Stimulated activated CD8-positive, alpha-beta memory T cell treated with anti-CD3 and anti-CD28 coated beads, Interleukin-15, amount 100 ng/mL, for 24 hours (primary cell): ENCODE measurements at places on chromosomes 12 and 14.
A peak's percentile ranks its signal among the peaks of the same experiment; 100 is the strongest.

GRCh38 chr14:33962016-33962415 is 11.1 kb upstream of the EGLN3 start:
- no peak for DNase-seq

- no peak for DNase-seq
Measured at GRCh38 chr14:78007160-78007559, 163.0 kb upstream of the NRXN3 start.

- DNase-seq: no peak
Measured at GRCh38 chr12:114671443-114672411, 12.2 kb downstream of the TBX3 start.

DNA sequence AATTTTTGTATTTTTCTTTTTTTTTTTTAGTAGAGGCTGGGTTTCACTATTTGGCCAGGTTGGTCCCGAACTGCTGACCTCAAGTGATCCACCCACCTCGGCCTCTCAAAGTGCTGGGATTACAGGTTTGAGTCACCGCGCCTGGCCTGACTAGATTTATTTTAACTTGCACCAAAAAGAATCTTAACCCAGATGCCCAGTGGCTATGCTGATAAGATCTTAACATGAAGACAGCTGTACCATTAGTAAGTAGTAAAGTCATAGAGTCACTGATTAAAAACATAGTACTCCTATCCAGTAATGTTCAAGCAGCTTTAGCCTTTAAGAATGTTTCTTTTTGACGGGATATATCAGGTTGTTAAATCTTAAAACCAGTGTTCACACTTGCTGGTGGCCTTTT is 1061.8 kb upstream of the FLRT2 start:
- no peak for DNase-seq

- no peak for DNase-seq
Measured at GRCh38 chr14:21884995-21885394, 211.4 kb upstream of the OR4E1 start.

DNA sequence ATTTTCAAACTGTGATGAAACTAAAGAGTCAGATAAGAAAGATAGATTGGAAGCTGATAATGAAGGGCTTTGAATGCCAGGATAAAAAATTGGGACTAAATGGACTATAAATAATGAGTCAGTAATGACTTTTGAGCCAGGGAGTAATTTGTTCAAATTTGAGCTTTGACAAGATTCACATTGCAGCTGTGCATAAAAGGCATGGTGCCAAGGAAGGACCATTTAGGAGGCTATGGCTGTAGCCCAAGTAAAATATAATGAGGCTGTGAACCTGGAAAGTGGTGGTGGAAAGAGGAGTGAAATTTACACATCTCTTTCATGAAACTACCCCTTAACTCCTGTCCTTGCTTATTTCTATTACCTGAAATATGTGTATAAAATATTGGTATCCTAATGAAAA is 218.5 kb downstream of the SLC6A15 start:
- DNase-seq: no peak

DNA sequence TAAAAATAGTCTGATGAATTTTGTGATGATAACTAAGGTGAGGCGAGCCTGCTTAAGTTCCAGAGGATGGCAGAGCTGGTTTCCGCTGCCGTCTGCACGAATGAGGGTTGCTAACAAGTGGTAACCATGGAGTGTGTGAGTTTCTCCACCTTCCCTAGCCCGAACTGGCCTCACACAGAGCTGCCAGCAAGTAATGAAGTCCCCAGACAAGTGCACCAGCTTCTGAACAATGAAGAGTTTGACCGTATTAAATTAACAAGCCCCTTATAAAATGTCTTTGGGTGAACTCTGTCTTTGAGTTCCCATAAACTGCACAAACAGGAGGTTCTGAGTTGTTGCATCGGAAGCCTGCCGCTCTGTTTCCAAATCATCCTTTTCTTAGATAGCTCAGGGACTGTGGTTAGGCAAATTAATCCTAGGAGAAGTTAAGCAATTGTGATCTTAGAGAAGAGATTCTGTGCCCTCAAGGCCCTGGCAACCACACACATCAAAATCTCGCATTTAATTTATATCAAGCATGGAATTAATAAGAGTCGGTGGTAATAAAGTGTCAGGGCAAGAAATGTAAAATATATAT is 274.1 kb upstream of the DAAM1 start:
- no peak for DNase-seq

- DNase-seq: no peak
Measured at GRCh38 chr14:95467232-95467631, 49.2 kb downstream of the SYNE3 start.

GRCh38 chr14:31097081-31097480 is 70.9 kb upstream of the STRN3 start:
- DNase-seq: no peak

DNA sequence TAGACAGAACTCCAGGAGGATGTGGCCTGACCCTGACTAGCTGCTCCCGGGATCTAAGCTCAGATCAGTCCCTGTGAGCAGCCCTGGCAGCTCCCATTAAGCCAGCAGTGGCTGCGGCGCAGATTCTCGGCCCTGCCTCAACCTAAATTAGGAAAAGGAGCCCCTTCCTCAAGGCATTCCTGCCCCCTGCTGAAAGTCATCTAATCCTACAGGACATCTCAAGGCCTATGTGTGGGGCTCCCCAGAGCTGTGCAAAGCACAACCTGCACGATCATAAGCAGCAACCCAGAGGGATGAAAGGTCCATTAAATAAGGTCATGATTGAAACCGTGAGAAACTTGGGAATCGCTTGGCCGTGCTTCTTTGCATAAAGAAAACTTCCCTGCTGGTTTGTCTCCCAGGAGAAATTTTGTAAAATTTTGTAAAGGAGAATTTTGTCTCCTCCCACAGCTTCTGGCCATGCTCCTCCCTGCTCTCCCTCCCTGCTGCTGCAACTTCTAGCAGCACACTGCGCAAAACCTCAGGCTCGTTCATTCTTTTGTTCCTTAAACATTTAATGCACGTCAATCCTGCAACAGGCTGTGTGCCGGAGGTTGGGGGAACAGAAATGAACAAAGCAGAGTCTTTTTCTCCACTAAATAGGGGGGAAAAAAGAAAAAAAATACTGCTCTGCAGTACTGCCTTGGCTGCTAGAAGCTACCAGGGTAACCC is 96.6 kb upstream of the SLC35F4 start:
- no peak for DNase-seq

GRCh38 chr12:2858334-2858733 is 1.5 kb upstream of the TEX52 start:
- no peak for DNase-seq

- DNase-seq: no peak
Measured at GRCh38 chr12:15477761-15478160, 155.5 kb downstream of the PTPRO start.

GRCh38 chr12:101582937-101583336 is 11.8 kb upstream of the MYBPC1 start:
- no peak for DNase-seq

GRCh38 chr12:107467716-107468115 is 217.9 kb upstream of the PWP1 start:
- DNase-seq: no peak

GRCh38 chr14:76212242-76212641 is 60.5 kb downstream of the GPATCH2L start:
- no peak for DNase-seq

GRCh38 chr14:72608391-72609204 is 285.3 kb downstream of the DPF3 start:
- DNase-seq: no peak

- no peak for DNase-seq
Measured at GRCh38 chr14:70069186-70069585, 119.6 kb downstream of the SLC8A3 start.

- peak; percentile 19 for DNase-seq
Measured at GRCh38 chr12:100573292-100574186, at the start of gene GAS2L3. Gene GAS2L3 (plus strand): TSS chr12:100573684. CDS start chr12:100594905, 21,221 bp downstream.
